T-helper 2 cell (primary cell): ENCODE measurements at places on chromosomes 7 and 10.
A peak's percentile ranks its signal among the peaks of the same experiment; 100 is the strongest.

GRCh38 chr10:59708816-59709394, 745 bp downstream of the SLC16A9 start:
- DNase-seq, result peak; percentile 18

- no peak for DNase-seq
Observed at GRCh38 chr10:125684581-125684980, 1.6 kb upstream of the TEX36 start.

GRCh38 chr7:142371586-142372377, 113.9 kb upstream of the PRSS58 start:
- DNase-seq, result no peak

- no peak for DNase-seq
Observed at GRCh38 chr7:101754424-101755159, 62.8 kb upstream of the CUX1 start.

DNA sequence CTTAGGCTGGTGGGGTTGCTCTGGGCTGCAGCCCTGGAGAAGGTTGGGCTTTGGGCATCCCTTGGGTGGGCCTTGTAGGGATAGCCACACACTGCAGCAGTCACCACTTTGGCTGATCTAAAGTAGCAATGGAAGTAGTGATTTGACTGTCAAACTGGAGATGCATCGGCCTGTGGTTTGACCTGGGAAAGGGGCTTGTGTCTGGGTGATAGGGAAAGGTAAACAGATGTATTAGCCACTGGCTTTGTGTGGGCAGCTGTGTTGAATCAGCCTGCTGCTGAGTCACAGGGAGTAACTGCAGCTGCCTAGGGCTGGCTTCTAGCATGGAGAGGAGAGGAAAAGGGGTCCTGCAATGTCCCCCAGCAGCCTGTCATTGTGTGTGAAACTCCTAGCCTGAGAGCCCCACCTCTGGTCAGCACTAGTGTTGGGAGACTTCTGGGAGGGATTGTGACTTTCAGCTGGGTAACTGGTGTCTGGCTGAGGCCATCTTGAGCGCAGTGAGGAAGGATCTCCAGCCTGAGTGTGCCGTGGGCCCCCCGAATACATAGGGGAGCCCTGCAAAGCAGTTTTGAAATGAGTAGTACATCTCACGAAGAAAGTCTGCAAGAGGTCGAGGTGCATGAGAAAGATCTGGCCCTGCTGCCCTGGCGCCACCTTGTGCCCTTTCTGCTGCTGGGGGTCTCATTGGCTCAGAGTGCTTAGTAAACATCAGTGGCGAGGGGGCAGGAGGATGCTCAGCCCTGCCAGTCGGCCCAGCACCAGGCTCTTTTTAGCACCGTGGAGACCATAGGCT, 117.3 kb downstream of the FANK1 start:
- DNase-seq, result no peak

GRCh38 chr7:132560825-132561529, 15.3 kb downstream of the PLXNA4 start:
- no peak for DNase-seq

DNA sequence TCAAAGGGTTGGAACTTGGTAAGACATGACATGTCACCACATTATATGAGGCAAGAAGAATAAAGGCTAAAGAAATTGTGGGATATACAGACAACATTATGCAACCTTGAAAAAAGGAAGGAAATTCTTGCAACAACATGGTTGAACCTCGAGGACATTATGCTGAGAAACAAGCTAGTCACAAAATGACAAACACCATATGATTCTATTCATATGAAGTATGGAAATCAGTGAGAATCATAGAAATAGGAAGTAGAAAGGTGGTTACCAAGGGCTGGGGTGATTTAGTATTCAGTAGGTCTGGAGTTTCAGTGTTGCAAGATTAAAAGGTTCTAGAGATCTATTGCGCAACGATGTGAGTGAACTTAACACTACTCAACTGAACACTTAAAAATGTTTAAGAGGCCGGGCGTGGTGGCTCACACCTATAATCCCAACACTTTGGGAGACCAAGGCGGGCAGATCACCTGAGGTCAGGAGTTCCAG, 126.9 kb upstream of the TBX20 start:
- DNase-seq, result no peak

GRCh38 chr10:58996866-58997265, 179.6 kb upstream of the PHYHIPL start:
- DNase-seq, result no peak

- DNase-seq, result no peak
Observed at GRCh38 chr7:29185613-29186012, 9.0 kb upstream of the CHN2 start.

DNA sequence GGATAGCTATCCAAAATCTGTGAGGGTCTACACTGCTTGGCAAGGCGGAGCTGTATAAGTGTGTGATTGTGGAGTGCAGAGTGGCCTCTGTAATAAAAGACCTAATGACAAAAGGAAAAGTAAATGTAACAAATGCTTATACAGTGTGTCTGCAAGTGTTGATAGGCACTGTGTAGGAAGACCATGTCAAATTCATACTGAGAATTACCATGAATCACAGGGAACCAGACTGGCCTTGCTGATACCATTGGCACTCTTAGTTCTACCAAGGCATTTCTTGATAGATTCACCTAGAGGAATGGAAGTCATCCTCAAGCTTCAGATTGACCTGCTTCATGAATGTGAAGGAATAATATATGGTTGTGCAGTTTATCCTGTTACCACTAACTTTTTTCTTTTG, 58.8 kb downstream of the CYCS start:
- no peak for DNase-seq

DNA sequence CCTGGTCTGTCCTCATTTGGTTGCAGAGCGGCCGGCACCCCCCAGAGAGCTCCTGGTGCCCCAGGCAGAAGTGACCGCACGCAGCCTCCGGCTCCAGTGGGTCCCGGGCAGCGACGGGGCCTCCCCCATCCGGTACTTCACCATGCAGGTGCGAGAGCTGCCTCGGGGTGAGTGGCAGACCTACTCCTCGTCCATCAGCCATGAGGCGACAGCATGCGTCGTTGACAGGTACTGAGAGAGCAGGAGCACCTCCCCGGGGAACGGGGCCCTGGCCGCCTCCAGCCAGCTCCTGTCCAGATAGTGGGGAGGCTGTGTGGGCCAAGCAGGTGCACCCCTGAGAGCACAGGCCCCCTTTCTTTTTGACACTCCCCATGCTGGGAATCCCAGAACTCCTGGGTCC, 532.9 kb upstream of the FOXK1 start:
- no peak for DNase-seq

DNA sequence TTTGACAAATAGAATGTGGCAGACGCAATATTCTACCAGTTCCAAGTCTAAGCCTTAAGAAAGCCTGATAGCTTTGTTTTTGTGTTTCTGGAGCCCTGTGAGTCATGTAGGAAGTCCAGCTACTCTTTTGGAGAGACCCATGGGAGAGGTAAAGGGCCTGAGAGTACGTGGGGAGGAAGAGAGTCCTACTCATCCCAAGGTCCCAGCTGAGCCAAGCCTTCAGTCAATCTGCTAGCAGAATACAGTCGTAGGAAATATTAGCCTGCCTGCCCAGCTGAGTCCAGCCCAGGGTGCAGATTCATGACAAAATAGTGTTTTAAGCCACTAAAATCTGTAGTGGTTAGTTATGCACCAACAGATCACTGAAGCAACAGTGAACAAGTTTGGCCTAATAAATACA, 9.0 kb upstream of the GNA12 start:
- DNase-seq, result no peak

DNA sequence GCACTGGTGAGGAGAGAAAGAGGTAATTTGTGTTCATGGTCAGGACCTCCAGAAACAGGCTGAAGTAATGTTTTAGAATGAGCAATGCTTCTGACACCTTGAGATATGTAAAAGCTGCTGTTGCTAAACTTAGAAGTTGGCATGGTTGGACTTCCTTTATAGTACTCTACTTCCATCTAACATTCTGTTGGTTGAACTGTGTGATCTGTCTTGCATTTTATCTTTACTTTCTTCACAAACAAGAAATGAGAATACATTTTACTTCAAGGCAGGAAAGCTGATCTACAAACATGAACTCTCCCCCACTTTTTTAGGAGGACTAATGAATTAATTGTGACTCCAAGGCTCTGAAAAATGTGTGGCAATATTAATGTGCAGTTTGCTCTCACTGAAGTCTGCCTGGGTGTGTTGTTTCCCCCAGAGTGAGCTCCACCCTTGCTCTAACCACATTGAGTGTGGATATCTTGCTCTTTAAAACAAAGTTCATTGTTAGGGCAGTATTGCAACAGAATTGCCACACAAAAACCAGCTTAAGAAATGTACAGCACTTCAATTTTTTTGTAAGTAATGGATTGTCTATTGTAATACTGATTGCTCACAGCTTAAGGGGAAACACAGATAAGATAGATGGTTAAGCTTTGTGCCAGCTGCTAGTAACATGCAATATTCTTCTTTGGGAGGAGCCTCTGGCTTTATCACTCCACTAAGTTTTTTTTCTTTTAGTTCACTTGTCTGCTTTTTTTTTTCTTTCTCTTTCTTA, 69.0 kb downstream of the ADD3 start:
- no peak for DNase-seq

GRCh38 chr7:100469227-100470044, 5.4 kb upstream of the SPACDR start:
- peak; percentile 67 for DNase-seq

GRCh38 chr7:24879291-24879690, 100.7 kb downstream of the OSBPL3 start:
- no peak for DNase-seq

GRCh38 chr10:132606031-132606491, 68.5 kb downstream of the INPP5A start:
- DNase-seq, result no peak

DNA sequence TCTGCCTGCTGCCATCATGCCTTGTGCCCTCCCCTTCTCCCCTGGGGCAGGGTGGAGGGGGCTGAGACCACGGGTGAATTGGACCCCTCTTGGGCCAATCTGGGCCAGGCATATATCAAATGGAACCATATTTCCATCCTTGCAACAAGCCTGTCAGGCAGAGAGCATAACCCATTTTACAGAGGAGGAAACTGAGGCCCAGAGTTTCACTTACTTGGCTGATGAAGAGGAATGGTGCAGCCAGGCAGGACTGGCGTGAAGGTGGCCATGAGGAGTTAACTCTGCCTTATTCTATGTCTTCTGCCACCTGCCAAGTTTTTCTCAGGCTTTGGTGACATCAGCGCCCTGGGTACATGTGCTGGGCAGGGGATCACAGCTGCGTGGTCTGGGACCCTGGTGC, 155.5 kb upstream of the PCBD1 start:
- no peak for DNase-seq

DNA sequence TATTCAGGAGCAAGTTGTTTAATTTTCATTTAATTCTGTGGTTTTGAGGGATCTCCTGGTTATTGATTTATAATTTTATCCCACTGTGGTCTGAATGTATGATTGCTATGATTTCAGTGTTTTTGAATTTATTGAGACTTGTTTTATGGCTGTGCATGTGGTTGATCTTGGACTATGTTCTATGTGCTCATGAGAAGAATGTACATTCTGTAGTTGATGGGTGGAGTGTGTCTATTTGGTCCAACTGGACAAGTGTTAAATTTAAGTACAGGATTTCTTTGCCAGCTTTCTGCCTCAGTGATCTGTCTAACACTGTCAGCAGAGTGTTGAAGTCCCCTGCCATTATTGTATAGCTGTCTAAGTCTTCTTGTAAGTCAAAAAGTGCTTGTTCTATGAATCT, 34.8 kb upstream of the KIF5B start:
- no peak for DNase-seq

- DNase-seq, result no peak
Observed at GRCh38 chr7:118109607-118110006, 74.4 kb upstream of the LSM8 start.

- DNase-seq, result no peak
Observed at GRCh38 chr10:50968386-50969091, 83.1 kb upstream of the A1CF start.

DNA sequence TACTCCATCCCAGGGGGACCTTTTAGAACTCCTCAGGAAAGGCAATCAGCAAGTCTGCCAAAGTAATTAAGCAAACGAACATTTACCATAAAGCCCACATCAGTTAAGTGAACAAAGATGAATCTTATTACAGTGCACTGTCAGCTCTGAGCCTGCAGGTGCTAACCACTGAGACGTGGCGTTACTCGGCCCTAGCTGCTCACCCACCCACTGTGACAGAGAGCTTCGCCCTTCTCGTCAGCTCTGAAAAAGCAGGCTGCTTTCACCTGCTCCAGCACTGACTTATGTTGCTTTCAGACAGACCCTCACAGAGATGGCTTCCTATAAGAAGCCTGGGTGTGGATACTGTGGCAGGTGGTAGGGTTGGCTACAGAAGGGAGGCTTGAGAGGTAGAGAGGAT, 57.7 kb upstream of the KCNIP2 start:
- DNase-seq, result no peak

DNA sequence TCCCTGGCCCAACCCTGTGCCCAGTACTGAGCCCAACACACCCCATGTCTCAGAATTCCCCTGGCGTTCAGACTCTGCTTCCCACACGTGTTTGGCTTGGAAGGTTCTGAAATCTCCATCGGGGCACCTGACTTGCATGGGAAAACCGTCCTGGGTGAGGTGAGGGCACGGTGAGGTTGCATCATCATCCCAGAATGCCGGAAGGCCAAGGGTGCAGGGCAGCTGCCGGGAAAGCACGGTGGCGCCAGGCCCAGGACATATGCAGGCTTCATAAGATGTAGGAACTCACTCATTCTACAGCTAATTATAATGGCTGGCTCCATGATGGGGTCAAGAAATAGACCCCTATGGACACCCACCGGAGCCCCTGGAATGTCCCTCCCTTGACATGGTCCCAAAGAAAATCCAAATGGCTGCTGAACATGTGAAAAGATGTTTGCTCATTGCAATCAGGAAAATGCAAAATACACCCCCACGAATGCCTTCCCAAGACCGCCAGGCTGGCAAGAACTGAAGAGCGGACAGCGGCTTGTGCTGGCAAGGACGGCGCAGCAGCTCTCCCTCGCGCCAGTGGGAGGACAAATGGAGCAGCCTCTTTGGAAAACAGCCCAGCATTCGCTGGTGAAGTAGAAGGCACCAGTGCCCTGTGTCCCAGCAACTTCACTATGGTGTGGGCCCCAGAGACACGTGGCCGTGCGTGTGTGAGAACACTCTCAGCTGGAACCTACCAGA, 2.3 kb downstream of the KNDC1 start:
- no peak for DNase-seq
